ENCODE measurements at places on chromosomes 5 and 9.

- peak; percentile 59 for DNase-seq
Measured at GRCh38 chr9:546797-547223, 294.7 kb upstream of the DMRT1 start.

GRCh38 chr9:6680797-6681146 is 35.2 kb upstream of the GLDC start:
- peak; percentile 30 for DNase-seq

DNA sequence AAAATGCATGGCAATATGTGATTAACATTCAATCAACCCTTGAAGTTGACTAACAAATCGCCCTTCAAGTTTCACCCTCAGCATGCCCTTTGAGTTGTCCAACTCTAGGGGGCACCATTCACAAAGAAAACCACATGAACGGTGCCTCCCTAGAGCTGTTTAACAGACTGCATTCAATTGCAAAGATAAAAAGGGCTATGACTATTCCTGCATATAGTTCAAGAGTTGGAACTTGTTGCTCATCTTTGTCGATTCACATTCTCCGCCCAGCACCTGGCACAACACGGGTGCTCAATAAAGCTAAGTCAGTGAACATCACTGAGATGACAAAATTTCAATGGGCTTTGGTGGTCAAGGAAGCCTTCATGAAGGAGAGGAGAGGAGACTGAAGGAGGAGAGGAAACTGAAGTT is 69.6 kb upstream of the SLC30A5 start:
- DNase-seq = peak; percentile 31

GRCh38 chr9:69380301-69380700 is 55.3 kb downstream of the ENTREP1 start:
- DNase-seq = no peak

GRCh38 chr9:19441730-19442129 is 32.9 kb downstream of the ACER2 start:
- DNase-seq = no peak

- DNase-seq = peak; percentile 66
Measured at GRCh38 chr9:116860509-116861120, 173.5 kb downstream of the TRIM32 start.

DNA sequence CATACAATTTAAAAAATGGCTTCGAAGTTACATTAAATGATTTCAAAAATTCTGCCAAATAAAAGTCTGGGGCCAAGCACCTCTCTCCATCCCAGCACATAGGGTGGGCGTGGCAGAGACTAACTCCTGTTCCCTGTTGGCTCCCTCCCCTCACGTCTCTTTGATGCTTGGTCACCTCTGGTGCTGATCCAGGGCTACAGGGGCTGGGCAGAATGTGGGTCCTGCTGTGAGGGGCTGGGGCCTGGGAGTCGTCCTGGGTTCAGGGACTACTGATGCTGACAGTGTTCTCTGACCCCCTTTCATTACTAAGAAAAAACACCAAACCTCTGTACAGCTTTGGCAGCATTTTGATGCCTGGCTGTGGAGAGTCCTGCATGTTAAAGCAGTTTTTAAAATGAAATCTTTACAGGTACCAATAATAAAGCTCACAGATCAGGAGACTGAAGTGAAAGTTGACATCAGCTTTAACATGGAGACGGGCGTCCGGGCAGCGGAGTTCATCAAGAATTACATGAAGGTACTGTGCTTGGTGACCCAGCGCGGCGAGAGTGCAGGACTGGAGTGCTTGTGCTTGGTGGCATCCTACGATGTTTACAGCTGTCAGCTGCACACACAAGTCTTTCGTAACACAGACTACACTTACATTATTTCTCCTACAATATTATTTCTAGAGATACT is 29.0 kb downstream of the TENT4A start:
- no peak for DNase-seq

- no peak for DNase-seq
Measured at GRCh38 chr5:16617274-16617968, 624 bp upstream of the RETREG1 start.

- peak; percentile 94 for DNase-seq
Measured at GRCh38 chr9:133731876-133732638, 6.1 kb downstream of the SARDH start.

- no peak for DNase-seq
Measured at GRCh38 chr9:14783358-14783757, 60.8 kb upstream of the CER1 start.

DNA sequence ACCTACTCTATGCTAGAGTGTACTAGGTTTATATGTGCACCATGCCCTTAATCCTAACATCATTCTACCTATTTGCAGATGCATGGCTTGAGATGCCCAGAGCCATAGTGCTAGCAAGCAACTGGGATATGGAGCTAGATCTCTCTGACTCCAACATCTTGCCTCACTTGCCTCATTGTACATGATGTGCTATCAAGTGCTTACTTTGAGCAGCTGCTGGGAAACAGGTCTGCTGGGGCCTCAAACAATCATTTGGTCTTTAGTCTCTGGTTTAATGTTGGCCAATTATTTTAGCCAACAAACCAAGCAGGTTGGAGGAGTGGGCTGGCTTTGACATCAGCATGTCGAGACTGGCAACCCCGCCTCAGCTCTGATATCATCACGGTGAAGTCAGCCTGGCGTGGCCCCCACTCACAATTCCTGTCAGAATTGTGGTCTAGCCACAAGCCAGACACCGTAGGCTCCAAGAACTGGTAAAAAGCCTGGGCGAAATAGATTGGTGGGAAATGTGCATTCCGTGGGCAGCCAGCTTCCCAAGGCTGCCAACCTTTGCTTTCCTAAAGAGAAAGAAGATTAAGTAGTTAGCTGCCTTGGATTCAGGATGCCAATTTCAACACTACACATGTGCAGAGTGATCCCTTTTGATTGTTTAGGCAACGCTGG is 21.1 kb upstream of the GAS1 start:
- no peak for DNase-seq

- no peak for DNase-seq
Measured at GRCh38 chr5:137802282-137803210, 48.4 kb upstream of the HNRNPA0 start.

DNA sequence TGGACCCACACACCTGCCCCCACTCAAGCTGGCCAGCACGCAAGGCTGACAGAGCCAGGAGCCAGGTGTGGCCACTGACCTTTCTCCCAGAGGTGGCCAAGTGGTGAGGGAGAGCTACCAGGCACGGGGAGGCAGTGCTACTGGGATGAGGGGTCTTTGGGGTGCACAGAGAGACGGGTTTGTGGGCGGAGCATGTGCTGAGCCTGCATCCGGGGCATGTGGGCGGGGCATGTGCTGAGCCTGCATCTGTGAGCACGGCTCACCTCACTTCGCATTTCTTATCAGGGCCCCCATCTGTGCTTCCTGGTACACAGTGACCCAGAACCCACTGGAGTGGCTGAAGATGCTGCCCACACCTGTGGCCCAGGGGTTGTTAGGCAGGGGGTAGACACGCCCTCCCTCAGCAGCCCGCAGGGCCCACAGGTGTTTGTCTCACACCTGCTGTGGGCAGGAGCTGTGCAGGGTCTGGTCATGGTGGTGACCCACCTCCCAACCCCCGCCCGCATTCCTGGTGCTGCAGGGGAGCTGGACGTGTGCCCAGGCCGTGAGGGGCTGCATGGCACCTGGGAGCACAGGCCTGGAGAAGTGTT is 21.5 kb downstream of the CCDC187 start:
- DNase-seq = no peak

DNA sequence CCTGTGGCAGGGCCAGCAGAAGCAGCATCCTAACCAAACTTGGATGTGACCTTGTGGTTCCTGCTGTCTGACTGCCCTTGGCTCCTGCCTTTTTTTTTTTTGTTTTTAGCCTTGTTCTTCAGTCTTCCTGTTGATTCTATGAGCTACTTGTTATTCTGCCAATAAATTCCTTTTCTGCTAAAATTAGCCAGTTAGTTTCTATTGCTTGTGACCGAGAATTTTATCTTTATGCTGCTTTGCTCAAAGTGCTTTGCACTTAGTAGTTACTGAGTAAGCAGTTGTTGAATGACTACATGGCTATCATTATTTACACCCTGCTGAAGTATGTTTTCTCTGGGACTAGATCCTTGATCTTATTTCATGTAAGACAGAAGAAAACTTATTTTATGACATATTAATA is 20.8 kb upstream of the ATG10 start:
- DNase-seq = no peak

DNA sequence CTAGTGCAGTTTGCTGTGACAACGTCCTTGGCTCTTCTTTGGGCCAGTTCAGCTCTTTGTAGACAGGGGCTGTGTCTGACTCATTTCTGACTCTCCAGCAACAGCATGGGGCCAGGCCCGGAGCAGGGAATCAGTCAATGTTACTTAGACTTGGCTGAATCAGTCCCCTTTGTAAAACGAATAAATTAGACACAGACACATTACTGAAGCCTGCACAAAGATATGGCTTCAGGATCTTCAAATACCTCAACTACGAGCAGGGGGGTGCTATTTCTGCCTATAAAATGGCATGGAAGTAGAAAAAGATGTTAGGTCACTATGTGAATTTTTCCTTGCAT is 204.7 kb downstream of the TTLL11 start:
- DNase-seq = no peak

DNA sequence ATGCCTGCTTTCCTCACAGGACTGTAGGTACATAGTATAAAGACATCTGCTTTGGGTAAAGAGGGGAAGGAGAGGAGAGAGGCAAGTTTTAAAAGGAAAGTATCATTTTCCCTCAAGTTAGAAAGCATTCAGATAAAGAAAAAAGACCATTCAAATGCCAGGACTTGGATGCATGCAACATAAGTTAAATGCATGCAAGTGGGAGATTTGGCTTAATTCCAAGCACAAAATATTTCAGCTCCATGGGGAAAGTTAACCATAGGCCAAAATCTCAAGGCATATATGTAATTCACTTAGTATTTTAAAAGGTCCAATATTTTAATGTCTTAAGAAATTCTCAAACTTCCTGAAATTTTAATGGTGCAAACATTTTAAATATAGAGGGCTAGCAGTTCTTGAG is 36.4 kb downstream of the POU5F2 start:
- no peak for DNase-seq

GRCh38 chr9:136163248-136163850 is 41.6 kb downstream of the LHX3 start:
- DNase-seq = no peak

GRCh38 chr9:136603901-136604814 is 58.3 kb upstream of the NOTCH1 start:
- DNase-seq = no peak

GRCh38 chr9:105700668-105701067 is 6.3 kb downstream of the TMEM38B start:
- no peak for DNase-seq

GRCh38 chr9:113823421-113823820 is 52.7 kb upstream of the ZNF618 start:
- DNase-seq = no peak

DNA sequence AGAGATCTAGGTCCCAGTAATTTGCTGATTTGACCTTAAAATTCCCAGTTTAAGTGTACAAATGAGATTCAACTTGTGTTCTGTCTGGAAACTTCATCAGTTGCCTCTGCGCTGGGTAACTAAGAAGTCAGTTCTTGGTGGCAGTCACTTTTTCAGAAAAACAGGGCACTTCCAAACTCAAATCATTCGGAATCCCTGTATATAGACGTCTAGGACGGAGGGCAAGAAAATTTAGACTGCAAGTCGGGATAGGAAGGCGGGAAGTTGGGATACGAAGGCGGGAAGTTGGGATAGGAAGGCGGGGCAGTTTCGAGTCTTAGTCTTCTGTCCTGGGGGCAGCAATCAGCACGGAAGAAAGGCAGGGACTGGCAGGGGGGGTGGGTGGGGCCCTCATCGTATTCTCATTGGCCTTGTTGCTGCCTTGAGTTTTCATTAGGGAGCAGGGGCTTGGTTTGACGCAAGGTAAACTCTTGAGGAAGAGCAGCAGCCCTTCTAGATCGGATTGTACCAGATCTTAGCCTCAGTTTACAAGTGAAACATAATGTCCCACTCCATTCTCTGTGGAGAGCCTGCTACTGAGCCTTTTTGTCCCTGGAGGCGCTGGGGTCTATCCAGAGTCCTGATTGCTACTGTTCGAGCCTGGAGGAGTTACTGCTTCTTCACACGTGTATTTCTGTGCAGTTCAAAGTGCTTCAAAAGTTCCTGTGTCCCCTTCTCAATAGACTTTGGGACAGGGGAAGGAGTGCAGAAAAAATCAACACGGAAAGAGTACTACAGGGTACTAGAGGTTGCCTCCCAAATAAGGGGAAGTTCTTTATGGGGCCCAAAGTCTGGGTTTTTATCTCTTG is 2.7 kb upstream of the PURA start:
- no peak for DNase-seq

DNA sequence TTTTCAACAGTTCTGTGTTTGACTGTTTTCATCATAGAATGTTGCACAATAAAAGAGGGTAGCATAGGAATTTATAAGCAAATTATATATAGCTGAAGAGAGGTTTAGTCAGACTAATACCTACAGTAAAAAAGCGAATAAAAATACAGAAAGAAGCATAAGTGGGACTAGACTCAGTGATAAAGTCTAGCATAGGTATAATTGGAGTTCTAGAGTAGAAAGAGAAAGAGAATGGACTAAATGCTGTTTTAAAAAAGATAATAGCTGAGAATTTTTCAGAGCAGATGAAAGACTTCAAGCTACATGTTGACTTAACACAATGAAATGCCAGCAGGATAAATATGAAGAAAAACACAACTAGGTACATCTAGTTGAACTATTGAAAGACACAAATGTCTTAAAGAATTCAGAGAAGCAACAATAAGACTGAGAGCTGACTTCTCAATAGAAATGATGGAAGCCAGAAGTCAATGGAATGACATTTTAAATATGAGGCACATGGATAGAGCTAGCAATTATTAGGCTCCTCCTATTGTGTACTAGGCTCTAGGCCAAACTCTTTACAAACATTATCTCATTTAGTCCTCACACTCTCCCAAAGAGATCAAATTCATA is 573.9 kb downstream of the ZNF608 start:
- DNase-seq = no peak

GRCh38 chr5:118325931-118326330 is 662.4 kb downstream of the DTWD2 start:
- DNase-seq = no peak

GRCh38 chr5:178382754-178383164 is 150.2 kb upstream of the PHYKPL start:
- no peak for DNase-seq

DNA sequence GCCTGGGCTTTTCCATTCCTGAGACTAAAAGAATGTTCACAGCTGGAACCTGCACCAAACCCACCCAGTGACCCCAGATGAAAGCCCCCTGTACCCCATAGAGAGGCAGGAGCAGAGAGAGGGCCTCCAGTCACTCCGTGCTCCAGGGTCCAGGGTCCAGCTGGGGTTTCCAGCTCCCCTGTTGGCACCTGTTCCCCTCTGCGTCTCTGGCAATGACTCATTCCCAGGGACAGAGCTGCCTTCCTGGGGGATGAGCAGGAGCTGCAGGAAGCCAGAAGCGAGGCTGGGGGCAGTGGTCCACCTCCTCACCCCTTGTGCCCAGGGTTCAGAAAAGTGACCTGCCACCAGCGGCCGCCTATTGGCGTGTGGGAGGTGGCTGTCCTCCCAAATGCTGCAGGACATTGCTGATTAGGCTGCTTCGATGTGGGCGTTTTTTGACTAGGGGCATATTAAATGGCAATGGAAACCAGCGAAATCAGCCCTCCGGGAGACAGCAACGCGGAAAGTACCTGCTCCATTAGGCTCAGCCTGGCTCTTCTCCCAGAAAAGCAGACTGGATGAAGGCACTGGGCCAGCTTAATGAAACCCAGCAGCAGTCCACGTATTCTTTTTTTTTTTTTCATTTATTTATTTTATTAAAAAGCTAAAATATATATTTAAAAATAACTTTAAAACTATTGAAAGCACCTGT is 97.4 kb downstream of the DAP start:
- peak; percentile 88 for DNase-seq
